Body of pancreas (tissue), 4 donors: ENCODE measurements at places on chromosomes 3 and 15.

DNA sequence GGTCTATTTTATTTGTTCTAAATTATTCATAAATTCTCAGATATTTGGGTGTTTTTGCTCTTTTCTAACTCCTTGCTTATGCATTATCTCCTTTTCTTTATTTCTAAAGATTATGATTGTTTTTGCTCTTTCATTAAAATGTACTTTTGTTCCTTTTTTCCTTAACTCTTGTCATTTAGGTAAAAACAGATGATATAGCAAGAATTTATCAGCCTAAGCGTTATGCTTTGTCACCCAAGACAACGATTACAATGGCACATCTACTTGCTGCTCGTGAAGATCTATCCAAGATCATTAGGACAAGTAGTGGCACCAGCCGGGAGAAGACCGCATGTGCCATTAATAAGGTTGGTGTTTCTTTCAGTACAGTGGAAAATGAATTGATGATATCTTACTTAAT lies 27.2 kb downstream of the FAM98B start:
- DNase-seq: no peak

- no peak for DNase-seq
Observed at GRCh38 chr3:80556763-80557162, 789.0 kb upstream of the ROBO1 start.

GRCh38 chr3:50550079-50550736 lies 17.3 kb downstream of the C3orf18 start:
- peak; percentile 63 for DNase-seq

DNA sequence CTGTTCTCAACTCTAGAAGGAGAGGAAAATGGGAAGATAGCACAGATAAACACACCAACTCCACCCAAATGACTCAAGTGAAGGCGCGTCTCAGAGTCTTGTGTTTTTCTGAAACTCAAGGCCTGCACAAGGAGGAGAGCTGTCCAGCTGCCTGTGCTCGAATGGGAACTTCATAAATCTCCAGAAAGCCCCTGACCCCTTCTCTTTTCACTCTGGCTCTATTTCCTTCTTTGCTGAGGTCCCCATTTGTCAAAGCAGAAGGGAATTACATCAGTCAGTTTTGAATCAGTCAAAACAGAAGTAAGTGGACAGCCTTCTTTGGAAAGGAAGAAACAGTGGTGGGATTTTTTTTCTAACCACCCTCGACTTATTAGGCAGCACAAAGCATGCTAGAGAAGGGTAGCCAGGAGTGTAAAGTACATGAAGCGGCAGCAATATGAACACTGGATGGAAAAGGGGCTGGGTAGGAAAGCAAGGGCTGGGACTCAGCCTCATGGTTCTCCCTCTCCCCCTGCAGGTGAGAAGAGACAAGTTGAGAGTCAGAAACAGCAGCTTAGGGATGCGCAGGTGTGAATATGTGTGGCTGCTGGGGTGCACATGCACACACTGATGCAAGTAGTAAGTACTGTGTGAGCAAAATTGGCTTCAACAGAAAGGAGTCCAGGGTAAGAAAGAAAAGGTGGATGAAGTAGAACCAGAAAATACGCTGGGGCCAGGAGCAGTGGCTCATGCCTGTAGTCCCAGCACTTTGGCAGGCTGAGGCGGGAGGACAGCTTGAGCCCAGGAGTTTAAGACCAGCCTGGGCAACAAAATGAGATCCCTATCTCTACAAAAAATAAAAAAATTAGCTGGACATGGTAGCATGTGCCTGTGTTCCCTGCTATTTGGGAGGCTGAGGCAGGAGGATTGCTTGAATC lies 36.6 kb upstream of the MAGEF1 start:
- DNase-seq: peak; percentile 35

DNA sequence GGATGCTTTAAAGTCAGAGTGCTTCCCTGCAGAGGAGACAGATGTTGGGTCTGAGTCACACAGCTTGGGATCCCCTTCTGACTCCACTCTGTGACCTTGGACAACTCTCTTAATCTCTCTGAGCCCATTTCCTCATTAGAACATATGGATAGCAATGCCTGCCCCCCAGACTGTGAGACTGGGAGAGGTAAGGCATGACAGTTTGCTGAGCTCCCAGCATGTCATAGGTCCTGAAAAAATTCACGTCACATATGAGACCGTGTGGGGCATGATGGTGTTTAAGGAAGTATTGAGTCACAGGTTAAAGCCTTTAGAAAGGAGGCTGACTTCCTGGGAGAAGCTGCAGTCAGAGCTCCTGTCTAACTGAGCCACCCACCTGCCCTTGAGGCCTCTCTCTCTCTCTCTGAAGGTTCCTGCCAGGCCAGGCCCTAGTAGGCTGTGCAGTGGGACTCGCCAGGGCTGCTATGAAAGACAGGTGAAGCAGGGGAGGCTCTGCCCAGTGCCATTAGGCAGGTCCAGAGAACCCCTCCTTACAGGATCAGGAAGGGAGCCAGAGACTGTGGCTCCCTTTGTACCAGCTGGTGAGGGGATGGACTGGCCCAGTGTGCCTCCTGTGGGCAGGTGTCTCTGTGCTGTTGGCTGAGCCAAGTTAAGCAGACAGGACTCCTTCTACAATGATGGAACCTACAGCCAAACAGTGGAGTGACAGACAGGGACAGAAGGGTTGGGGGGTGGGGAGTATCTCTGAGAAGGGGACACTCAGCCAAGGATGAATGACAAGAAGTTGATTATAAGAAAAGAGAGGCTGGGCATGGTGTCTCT lies 19.5 kb upstream of the DOCK3 start:
- no peak for DNase-seq

- DNase-seq: no peak
Observed at GRCh38 chr15:65069779-65070546, 2.2 kb upstream of the RASL12 start.

DNA sequence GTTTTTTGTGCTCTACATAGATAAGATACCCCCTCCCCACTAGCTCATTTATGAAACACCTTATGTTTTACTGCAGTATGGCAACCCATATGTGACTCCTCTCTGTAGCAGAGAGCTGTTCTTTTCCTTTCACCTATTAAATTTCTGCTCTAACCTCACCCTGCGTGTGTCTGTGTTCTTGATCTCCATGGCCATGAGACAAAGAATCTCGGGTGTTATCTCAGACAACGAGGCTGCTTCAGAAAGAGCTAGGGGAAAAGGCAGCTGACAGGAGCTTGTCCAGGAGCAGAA lies 18.0 kb downstream of the CCR8 start:
- DNase-seq: no peak

DNA sequence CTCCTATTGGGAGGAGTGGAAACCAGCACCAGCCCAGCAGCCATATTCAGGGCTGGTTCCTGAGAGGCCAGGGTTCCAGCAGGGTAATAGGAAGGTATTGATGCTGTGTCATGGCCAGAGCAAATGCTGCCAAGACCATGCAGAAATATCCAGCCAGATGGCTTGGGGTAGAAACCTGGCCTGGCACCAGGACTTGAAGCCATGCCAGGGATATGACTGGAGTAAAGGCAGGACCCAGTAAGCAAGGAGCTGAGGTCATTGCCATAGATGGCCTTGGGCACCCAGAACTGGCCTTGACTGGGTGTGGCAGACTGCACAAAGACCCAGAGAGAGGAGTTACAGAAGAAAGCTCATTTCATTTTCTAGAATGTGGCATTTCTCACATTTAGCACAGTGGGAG lies 257.6 kb upstream of the GOLGA6L4 start:
- peak; percentile 75 for DNase-seq

DNA sequence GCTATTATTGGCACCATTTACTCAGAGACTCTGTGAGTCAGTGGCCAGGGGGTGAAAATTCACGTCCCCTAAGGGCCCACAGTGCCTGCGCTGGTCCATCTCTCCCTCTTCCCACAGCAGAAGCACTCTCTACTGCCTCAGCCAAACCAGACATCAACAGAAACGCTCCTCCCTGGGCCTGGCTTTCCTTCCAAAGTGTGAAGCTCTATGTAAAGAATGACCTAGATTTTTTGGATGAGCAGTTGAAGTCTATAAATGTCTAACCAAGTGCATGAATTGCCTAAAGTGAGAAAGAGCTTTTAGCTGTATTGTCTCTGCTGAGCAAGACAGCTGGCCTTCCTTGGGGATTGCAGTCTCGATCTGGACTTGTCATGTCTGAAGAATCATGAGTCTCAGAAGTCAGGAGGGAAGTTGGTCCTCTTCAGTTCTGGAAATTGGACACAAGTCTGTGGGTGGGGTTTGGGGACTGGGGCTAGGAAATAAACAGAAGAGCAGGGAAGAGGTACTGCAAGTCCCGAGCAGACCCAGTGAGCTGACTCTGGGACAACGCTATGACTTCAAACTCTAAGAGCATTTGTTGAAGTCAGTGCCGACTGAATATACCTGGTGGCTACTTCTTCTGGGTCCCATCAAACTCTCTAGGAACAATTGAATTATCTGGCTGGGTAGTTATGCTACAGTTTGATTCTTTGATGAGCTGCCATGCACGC lies 29.0 kb downstream of the RASGRP1 start:
- DNase-seq: no peak

- DNase-seq: peak; percentile 13
Observed at GRCh38 chr3:48765376-48765775, 48.4 kb upstream of the IP6K2 start.

- DNase-seq: peak; percentile 28
Observed at GRCh38 chr3:127457094-127457475, 133.4 kb downstream of the TPRA1 start.

DNA sequence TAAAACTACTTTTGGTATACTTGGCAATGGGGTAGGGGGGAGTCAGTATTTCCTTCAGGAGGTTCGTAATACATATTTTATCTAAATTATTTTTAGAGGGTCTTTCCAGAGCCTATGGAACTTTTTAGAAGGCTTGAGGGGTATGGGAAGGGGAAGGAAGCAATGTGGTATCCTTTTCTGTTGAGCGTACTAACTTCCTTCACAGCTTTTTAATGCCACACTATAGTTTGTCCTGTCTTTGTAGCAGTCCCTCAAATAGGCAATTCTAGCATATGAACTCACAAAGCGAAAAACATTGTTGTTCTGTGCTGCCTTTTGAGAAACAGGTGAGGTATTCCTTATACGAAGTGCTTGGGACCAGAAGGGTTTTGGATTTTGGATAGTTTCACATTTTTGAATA lies 22.3 kb upstream of the P2RY13 start:
- no peak for DNase-seq

GRCh38 chr15:91465696-91466095 lies 365.6 kb downstream of the SV2B start:
- DNase-seq: peak; percentile 21

GRCh38 chr15:34591306-34591705 lies 7.9 kb upstream of the GOLGA8B start:
- DNase-seq: no peak

DNA sequence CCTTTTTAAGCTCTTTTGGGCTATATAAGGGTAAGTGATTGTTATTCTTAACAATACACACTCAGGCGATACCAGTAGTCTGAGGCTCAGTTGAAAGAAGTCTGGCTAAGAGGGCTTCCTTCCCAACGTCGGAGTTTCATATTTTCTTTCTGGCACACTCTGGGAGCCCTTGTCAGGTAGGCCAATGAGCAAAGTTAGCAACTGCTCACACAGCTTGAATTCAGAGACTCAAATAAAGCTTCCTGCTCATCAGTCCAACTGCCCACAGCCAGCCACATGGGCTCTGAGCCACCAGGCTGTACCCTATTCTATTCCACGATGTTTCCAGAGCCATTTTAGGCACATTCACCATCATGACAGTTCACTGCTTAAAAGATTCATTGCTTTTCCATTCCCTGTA lies 155.1 kb upstream of the TBL1XR1 start:
- DNase-seq: no peak

GRCh38 chr3:122004107-122004506 lies 17.9 kb downstream of the ILDR1 start:
- no peak for DNase-seq

GRCh38 chr3:184040010-184040409 lies 8.5 kb downstream of the HTR3D start:
- peak; percentile 11 for DNase-seq

DNA sequence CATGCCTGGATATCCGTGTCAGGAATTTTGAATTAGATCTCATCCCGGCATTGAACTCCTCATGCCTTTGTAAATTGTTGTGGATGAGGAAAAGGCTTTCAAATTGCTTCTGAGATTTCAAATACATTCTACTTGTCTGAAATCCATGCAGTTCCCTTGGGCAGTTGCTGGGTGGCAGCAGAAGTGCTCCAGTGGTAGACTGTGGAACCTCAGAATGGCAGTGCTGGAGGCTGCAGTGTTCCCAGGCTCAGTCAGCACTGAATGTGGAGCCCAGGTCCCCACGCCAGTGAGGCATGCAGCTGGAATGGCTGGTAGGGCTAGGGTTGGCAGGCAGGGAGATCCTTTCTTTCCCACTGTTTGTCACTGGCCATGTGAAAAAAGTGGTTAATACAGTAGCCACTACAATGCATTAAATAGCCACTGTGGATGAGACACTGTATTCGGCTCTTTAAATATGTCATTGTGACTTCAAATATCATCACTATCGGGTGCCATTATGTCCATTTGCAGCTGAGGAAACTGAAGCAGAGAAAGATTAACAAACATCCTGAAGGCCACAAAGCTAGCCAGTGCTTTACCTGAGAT lies 98.6 kb downstream of the TPRG1 start:
- peak; percentile 51 for DNase-seq

DNA sequence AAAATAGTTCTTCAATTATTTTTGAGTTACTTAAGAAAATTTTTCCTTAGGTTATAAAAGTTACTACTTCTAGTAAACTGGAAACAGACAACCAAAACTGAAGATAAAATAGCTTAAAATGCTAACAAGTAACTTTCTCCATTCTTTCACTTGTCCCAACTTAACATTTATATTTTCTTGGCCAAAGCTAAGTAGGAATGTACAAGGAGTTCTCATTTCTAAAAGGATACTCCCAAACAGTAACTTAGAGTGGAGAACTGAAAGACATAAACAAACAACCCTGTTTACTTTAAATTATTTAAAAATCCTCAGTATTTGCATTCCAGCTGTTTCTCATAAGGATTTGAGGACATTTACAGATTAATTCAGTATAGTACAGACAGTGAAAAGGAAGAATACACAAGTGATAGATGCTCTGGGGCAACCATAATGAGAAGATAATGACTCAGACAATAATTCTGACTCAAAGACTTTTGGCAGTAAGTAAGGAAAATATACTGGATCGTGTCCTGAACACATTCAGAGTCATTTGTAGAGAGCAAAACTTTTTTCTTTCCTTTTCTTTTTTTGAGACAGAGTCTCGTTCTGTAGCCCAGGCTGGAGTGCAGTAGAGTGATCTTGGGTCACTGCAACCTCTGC lies 29.2 kb upstream of the ANXA2 start:
- DNase-seq: no peak

GRCh38 chr3:154795582-154795981 lies 284.5 kb upstream of the MME start:
- DNase-seq: no peak

DNA sequence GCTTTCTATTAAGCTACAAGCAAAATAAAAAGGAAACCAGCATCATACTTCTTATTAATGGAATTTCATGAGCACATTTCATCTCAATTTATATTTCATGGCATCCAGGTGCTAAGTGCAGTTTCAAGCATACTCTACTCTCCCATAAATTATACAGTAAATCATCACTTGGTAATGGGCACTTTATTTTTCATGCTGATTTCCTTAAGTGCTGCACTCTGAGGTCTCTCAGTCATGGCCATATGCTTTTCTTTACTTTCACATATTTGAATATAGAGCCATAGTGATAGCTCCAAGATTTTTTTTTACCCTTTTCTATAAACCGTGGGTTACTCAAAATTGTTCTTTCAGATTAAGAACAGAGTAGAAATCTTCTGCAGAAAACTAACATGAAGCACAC lies 1505.7 kb upstream of the CADM2 start:
- DNase-seq: no peak

- no peak for DNase-seq
Observed at GRCh38 chr3:159819676-159820075, 169.0 kb upstream of the IL12A start.

- DNase-seq: no peak
Observed at GRCh38 chr3:63764511-63764910, 54.6 kb upstream of the C3orf49 start.

- DNase-seq: peak; percentile 45
Observed at GRCh38 chr15:98612490-98613110, 35.7 kb upstream of the IGF1R start.
